ENCODE measurements at places on chromosomes 5 and 9.

DNA sequence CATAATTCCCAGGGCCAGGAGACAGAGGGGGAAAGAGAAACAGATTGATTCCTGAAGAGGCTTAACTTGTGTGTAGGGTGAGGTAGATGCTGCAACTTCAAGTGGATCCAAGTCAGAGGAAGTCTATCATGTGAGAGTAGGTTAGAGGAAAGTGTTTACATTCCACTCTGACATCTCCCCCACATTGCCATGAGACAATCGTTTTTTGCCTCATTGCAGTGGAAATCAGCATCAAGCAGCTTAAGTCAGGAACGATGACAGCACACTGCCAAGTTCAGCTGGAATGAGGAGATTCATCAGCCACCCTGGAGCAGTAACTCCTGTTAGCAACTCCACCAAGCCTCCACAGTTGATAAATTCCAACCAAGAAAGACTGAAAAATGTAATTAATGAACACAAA lies 689.7 kb upstream of the MEF2C start:
- DNase-seq: peak; percentile 18

DNA sequence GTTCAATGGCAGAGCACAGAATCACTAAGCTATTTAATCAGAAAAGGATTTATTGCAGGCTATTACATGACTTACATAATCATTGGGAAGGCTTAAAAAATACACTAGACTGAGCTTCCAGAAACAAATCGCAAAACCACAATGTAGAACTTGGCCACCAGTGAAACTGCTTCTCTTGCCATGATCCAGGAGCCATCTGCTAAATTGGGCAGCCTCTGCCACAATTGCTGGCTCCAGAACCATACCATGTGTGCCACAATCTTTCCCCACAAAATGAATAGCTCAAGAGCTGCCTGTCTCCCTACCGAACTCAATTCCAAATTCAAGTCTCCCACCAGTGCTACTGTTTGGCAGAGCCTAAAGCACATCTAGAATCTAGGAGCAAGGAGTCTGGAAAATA lies 9.8 kb upstream of the ERAP1 start:
- DNase-seq: no peak

GRCh38 chr5:138275379-138275782 lies 960 bp upstream of the GFRA3 start:
- no peak for DNase-seq

DNA sequence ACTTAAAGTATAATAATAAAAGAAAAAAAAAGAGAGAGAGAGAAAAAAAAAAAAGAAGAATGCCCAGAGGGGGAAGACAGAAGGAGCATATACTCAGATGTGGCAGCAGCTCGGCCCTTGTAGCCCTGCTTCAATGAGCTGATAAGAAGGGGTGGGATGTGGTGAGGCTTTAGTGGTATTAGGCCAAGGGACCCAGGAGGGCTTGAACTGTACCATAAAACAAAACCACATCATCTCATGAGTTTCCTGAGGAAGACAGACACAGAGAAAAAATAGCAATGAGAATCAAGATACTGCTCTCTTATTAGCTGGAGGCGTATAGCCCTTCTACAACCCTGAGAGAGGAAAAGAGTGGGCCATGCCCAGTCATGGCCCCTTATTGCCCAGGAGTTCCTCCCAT lies 72.8 kb downstream of the SLC1A1 start:
- DNase-seq: no peak

- no peak for DNase-seq
These were observed 154.2 kb downstream of the FGF18 start for GRCh38 chr5:171573451-171574225.

DNA sequence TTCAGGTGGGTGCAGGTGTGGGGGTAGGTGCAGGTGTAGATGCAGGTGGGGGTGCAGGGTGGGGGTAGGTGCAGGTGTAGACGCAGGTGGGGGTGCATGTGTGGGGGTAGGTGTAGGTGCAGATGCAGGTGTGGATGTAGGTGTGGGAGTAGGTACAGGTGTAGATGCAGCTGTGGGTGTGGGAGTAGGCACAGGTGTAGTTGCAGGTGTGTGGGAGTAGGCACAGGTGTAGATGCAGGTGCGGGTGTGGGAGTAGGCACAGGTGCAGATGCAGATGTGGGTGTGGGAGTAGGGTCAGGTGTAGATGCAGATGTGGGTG lies 94.6 kb downstream of the PHF2 start:
- DNase-seq: no peak

DNA sequence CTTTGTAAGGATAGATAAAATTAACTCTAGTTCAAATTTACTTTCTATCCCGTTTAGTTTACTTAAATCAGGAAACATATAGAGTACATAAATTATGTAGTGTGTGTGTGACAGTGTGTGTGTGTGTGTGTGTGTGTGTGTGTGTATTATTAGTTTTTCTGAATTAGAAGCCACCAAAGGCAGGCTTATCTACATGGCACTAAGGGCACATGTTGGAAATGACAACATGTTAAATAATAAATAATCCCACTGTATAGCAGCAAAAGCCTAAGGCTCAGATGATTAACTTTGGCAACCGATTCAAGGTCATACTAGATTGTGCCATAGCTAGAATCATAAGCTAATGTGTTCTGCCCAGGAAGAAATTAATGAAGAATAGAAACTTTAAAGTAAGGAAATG lies 54.6 kb downstream of the MEGF9 start:
- DNase-seq: no peak

DNA sequence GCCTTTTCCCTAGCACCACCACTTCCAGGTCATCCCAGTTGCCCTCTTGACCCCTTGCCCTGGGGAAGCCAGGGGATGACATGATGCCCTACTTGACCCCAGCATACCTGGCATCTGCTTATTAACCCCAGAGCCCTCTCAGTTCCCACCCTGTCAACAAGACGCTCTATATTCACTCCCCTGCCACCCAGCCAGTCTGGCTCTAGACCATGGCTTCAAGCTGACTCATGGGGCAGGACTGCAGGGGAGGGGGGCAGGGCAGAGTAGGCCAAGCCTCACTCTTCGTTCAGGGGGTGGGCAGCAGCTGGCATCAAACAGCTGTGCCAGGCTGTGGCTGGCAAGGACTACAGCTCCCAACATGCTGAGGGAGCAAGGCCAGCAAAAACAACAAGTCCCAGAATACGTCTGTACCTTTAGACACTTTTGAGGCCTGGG lies 5.3 kb downstream of the ATOSB start:
- DNase-seq: no peak

DNA sequence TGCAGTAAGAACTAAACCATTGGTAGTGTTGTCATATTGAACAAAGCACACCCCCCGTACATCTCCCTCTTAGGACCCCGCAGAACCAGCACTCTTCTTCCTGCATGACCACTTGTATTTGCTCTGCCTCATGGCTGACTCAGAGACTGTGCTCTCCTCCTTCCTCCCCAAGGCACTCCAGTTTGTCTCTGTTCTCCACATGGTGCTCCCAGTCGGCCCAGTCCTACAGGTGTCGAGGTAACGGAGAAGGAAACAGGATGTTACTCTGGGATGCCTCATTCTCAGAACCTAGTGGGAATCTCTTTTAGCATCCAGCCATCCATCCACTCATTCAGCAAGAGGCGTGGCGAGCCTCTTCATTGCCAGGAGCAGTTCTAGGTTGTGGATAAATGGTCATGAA lies 97.0 kb upstream of the NIPAL4 start:
- no peak for DNase-seq

GRCh38 chr9:79312686-79313421 lies 258.9 kb upstream of the TLE4 start:
- no peak for DNase-seq

DNA sequence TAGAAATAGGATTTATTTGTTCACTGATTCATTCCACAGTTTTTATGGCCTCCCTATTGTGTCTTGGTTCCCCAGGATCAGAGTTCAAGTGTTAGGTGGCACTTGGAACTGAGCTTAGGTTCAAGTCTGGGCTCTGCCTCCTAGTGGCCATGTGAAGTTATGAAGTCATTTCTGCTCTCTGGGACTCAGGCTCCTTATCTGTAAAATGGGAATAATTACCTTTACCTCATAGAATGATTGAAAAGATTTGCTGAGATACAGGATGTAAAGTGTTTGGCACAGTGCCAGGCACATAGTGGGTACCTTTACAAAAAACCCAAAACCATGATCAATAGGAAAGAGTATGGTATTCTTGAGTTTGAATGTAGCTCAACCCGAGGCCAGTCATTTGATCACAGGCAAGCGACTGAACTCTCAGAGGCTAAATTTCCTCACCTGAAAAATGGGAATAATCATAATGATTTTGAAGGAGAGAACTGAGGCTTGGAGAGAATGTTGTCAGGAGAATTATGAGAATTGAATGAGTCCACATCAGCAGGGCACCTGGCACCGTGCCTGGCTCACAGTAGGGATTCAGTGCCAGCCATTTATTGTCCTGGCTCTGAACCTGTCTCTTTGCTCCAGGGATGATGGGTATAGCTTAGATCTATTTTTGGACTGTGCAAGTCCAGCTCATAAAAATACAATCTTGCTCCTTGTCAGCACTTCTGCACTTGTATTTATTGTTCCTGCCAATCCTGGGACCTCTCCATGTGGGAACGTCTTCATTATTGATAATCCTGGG lies 10.8 kb downstream of the NSG2 start:
- no peak for DNase-seq

DNA sequence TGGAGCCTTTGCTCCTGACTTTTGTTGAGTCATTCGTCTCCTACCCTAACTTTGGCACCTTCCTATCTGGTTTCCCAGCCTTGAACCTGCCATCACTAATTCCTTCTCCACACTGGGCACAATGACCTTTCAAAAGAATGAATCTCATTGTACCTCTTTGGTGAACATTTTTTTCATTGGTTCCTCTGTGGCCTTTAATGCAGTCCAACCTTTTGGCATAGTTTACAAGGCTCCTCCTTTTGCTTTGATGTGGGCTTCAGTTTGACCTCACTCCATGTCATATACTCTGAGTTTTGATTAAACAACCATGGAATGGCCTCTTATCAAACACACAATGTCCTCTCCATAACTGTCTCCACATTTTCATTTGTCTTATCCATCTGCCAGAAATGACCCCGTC lies 14.5 kb upstream of the ROPN1L start:
- peak; percentile 38 for DNase-seq

- no peak for DNase-seq
These were observed 3.9 kb downstream of the LCN8 start for GRCh38 chr9:136754059-136754572.

GRCh38 chr5:113319256-113320053 lies 115.3 kb downstream of the TSSK1B start:
- no peak for DNase-seq

DNA sequence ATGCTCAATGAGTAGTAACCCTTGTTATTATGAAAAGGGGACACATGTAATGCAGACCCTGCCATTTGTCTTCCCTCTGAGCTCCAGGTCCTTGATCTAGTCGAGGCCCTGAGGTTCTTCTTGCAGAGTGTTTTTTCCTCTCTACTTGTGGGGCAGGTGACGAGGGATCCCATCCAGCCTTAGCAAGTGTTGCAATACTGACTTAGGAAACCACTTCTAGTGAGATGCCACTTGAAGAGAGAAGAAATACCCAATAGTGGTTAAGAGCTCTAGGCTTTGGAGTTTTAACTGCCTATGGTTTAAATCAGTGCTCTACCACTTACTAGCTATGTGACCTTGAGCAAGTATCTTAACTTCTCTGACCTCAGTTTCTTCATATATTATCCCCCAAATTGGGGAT lies 10.2 kb downstream of the PPARGC1B start:
- no peak for DNase-seq

GRCh38 chr5:14036514-14036913 lies 92.0 kb upstream of the DNAH5 start:
- no peak for DNase-seq

- DNase-seq: no peak
These were observed 66.5 kb upstream of the SPIN1 start for GRCh38 chr9:88321764-88322163.

- no peak for DNase-seq
These were observed 1185.4 kb upstream of the SEMA6A start for GRCh38 chr5:117759849-117760499.

GRCh38 chr9:134033516-134034214 lies 8.4 kb downstream of the BRD3OS start:
- no peak for DNase-seq

DNA sequence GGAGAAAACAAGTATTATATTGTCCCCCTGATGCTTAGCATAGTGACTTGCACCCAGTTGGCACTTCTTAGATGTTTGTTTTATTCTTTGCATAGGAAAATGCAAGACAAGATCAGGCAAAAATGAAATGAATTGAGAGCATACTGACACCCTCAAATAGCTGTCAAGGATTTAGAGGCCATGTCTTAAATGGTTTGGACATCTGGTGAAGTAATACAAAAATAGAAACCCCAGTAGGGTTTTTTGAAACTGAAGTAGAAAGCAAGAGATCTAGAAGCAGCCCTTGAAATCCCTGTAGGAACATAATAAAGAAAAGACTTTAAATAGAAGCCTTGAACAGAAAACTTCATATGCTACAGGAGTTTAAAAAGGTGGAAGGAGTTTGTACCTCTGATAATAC lies 174.3 kb downstream of the ANXA1 start:
- no peak for DNase-seq

Data from foreskin melanocyte (primary cell).